ENCODE measurements at places on chromosomes 4 and X. TPM values are rescaled to one million over a fixed set of nuclear protein-coding genes. Genes with fewer than 3 reads are reported as not detected.
A peak's percentile ranks its signal among the peaks of the same experiment; 100 is the strongest.

DNA sequence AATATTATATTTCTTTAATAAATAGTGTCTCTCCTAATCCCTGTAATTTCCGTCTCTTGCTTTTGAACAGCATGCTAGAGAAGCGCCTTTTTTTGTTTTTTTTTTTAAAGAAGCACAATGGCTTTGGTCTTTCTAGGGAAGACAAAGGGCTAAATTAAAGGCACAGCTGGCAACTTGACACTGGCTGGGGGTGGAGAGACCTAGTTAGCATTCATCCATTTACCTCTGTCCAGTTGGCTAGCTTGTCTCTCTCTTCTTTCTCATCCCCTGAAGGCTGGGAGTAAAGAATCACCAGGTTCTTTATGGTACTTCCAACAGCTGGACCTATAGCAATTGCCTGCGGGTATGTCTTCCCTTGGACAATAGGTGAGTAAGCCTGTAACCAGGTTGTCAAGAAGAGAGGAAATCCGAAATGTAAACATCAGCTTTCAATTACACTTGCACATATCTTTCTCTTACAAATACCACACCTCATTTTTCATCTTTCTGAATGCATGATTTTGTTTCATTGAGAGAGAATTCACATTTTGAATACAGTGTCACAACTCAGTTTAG, 178.4 kb upstream of the GPR101 start:
- no peak for ATAC-seq

DNA sequence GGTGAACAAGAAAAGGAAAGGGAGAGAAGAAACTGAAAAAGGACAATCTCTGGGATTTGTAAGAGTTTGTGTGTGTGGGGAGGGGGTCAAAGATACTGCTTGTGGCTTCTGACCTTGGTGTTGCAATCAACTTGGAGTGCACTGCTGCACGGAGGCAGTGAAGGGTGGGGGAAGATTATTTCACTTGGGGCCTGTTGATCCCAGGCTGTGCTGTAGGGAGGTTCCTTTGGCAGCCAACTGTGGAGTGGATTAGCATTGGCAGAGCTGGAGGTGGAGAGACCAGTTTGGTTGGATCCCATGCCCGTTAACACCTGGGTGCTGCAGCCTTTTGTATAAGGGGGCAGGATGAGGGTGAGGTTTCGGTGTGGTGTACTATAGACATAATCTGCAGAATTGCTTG, 38.2 kb downstream of the AFF1 start:
- ATAC-seq = peak; percentile 66

GRCh38 chr4:26889356-26889755, 28.7 kb downstream of the STIM2 start:
- ATAC-seq = no peak

MTMR8 gene
- total RNA-seq = 0.38 TPM

DNA sequence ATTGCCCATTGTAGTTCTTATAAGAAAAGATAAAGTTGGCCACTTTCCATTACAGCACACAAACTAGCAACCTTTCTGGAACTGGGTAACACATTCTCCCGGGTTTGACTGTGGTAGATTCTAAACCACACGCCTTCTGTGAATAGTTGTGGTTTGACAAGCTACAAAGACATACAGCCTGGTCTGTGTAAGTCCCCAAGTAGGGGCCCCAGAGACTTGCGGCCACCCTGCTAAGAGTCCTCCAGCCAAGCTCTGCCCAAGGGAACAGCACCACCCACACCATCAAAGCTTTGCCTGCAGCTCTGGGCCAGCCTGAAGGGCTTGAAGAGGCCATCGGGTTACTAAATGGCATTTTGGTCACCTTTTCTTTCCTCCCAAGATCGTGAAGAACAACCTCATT, 203.4 kb downstream of the MAML3 start:
- no peak for ATAC-seq

DNA sequence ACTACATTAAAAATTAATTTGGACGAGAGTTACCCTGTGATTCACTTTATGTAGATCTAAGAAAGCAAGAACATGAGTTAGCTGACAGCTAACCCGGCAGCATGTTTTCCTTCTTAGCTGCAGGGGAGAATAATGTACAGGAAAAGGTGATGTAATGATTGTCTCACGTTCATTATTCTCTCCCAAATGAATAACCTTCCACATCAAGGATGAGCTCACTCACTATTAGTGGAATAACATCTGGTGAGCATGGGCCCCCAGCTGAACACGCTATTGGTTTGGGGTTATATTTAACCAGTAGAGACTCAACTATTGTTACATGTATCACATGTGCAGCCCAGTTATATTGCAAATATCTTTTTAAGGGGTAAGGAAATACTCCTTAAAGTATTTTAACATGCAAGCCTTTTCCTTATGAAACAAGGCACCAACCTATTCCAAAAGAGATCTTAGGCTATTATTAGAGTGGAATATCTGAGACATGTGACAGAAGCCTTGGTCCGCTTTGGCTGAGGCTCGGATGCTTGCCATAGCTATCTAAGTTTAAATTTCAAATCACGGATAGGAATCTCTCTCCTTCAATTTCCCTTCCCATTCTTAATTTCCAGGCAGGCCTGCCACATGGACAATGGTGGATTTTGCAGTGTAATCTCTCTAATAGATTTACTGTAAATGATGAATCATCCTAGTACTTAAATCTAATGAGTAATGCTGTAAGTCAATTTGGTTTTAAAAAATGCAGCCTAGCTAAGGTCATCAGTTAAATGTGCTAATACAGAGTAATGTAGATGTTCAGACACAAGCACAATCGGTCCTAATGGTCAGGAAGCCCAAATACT, 99.0 kb upstream of the OTUD4 start:
- peak; percentile 83 for ATAC-seq

Data from motor neuron (in vitro differentiated cells).